Muscle of leg (tissue), 16 donors: ENCODE measurements at places on chromosomes 12 and 14. TPM values are rescaled to one million over a fixed set of nuclear protein-coding genes. Genes with fewer than 3 reads are reported as not detected.

GRCh38 chr12:57097554-57097835, 8.6 kb downstream of the NAB2 start:
- H3K27me3 ChIP-seq: no peaks in the 10 kb centered on the region
- H3K4me1 ChIP-seq: peaks cover 47% of the 10 kb centered on the region
- H3K4me3 ChIP-seq: no peak overlapping the region

- H3K36me3 ChIP-seq: no peaks in the 10 kb centered on the region
- no peaks in the 10 kb centered on the region for H3K27me3 ChIP-seq
- H3K27ac ChIP-seq: no peak overlapping the region
- DNase-seq: peak; percentile 26
- no peaks in the 10 kb centered on the region for H3K4me1 ChIP-seq
- no peak overlapping the region for H3K4me3 ChIP-seq
Observed at GRCh38 chr14:95774265-95775160, 60.6 kb upstream of the TCL1A start.

DNA sequence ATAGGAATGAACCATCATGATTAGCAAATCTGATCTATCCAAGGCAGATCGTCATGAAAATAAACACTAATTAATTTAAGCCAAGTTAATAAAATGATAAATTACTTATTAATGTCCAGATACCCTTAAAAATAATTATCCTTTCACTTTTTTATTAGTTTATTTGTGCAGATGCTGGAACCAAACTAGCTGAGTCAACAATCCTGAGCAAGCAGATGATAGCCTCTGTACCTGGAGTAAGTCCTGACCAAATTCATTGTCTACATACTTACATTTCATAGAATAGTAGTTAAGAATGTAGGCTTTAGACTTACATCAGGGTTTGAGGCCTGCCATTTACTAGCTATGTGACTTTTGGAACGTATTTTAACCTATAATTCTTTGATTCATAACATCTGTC, 105.8 kb downstream of the PRIMA1 start:
- peaks cover 2% of the 10 kb centered on the region for H3K27me3 ChIP-seq
- no peaks in the 10 kb centered on the region for H3K36me3 ChIP-seq
- no peak overlapping the region for H3K27ac ChIP-seq

Gene SLC39A5
- 0.35 TPM for total RNA-seq
